ENCODE measurements at places on chromosomes 11 and 22.

DNA sequence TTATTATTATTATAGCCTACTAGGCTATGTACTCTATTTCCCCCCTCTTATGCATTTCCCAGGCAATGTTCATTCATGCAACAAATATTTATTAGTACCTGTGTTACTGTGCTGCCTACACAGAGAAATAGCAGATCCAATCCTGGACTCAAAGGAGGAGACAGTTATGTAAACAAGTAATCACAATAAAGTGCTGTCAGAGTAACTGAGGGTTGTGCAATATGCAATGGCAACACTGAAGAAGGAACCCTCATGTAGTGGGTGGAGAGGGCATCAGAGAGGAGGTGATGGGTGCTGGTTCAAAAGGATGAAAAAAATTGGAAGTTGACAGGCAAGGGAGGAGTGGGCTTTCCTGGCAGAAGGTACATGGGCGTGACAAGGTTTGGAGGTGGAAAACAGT is 886 bp upstream of the P4HA3 start:
- no peak for DNase-seq

- no peak for DNase-seq
Observed at GRCh38 chr11:63623513-63624140, 9.4 kb upstream of the PLAAT3 start.

DNA sequence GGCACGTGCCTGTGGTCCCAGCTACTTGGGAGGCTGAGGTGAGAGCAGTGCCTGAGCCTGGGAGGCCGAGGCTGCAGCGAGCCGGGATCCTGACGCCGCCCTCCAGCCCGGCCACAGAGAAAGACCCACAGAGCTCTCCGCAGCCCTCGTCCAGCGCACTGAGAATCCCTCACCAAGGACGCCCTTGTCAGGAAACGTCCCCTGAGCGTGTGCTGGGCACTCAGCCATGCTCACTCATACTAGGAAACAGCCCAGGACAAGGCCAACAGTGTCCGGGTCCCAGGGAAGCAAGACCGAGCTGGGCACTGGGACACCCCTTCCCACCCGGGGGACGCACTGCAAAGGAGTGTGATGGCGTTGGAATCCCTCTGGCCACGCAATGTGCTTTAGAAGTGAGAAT is 14.5 kb downstream of the DEAF1 start:
- no peak for DNase-seq

- peak; percentile 85 for DNase-seq
Observed at GRCh38 chr11:64777449-64778222, 706 bp downstream of the SF1 start.

- no peak for DNase-seq
Observed at GRCh38 chr11:61571337-61571736, 9.5 kb downstream of the SYT7 start.

DNA sequence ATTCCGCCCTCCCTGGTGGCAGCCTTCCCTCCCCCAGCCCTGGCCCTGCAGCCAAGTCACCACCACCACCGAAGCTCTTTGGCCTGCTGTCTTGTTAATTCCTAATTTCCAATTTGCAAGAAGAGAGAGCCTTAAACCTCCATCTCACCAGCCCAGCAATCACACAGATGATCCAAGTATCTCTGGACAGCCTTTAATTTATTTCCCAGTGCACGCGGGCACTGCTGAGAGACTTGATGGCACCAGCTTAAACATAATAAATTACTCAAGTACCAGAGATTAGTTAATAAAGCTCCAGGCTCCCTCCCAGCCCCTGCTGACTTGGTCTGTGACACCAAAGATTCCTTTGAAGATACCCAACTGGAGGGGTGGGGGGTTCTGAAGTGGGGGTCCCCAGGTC is 494.7 kb downstream of the BUD13 start:
- no peak for DNase-seq

DNA sequence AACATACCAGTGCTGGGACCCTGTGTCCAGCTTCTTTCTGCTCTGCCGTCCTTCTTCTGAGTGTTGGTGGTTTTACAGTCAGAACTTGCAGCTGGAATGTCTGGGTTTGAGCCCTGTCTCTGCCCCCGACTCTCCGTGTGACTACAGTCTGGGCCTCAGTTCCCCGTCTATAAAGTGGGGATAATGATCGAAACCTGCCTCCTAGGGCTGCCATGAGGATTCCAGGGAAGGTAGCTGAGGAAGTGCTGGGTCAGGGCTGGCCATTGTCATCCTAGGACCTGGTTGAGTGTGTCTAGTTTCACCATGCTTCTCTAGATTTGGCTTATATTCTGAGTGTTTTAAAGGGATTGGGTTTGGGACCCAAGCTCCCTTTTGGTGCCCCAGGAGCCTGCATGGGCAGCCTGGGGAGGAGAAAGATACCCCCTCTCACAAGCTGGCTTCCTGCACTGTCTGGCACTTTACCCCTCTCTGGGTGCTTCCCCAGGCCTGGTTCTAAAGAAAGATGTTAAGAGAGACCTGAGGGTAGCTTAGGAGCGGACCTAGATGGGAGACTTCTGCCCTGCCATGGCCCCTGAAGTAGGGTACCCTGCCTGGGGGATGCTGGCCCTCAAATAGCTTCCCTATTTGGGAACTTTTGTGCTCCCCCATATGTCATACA is 49.9 kb downstream of the TSPAN18 start:
- no peak for DNase-seq

GRCh38 chr11:115469361-115469760 is 34.9 kb downstream of the CADM1 start:
- no peak for DNase-seq

- no peak for DNase-seq
Observed at GRCh38 chr22:39422721-39423120, 23.1 kb downstream of the TAB1 start.

GRCh38 chr11:93541884-93542810 is 1.0 kb downstream of the SMCO4 start:
- DNase-seq, result no peak

DNA sequence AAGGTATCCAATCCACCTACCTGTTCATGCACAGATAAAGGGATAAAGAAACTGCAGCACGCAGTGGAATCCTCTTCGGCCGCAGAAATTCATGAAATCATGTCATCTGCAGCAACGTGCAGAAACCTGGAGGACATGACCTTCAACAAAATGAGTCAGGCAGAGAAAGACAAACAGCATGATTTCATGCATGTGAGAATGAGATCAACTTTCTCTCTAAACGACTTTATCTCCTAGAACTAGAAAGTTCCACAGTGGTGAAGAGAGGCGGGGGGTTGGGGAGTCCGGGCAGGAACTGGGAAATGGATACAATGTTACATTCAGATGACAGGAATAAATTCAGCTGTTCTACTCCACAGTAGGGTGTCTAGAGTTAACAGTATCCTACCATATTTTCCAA is 9.9 kb downstream of the RGL4 start:
- no peak for DNase-seq

GRCh38 chr11:64406221-64406946 is 47.4 kb downstream of the RPS6KA4 start:
- DNase-seq, result no peak

GRCh38 chr11:57424137-57424791 is 2.7 kb downstream of the SLC43A3 start:
- DNase-seq, result no peak

DNA sequence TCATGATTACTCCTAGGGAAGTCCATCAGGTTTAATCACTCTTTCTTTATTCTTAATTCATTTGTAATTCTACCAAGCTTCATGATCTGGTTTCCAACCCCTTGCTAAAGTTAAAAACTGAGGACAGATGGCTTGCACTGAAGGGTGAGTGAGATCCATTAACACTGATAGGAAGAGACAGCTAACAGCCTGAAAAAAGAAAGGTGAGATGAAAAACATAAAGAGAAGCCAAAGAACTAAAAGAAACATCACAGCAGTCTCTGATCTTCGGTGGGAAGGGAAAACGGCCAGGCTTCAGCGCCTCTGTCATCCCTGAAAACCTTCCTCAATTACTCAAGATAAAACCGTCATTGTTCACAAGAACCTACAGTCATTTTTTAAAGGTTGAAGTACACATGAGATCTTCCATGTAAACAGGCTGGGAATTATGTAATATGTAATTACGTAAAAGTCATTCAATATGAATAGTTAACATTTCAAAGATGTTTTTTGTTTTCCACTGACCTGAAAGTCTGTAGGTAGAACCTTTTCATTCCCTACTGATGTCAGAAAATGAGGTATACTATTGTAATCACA is 41.3 kb downstream of the VSIG10L2 start:
- no peak for DNase-seq

- no peak for DNase-seq
Observed at GRCh38 chr11:104772806-104773241, 125.4 kb downstream of the CASP12 start.

DNA sequence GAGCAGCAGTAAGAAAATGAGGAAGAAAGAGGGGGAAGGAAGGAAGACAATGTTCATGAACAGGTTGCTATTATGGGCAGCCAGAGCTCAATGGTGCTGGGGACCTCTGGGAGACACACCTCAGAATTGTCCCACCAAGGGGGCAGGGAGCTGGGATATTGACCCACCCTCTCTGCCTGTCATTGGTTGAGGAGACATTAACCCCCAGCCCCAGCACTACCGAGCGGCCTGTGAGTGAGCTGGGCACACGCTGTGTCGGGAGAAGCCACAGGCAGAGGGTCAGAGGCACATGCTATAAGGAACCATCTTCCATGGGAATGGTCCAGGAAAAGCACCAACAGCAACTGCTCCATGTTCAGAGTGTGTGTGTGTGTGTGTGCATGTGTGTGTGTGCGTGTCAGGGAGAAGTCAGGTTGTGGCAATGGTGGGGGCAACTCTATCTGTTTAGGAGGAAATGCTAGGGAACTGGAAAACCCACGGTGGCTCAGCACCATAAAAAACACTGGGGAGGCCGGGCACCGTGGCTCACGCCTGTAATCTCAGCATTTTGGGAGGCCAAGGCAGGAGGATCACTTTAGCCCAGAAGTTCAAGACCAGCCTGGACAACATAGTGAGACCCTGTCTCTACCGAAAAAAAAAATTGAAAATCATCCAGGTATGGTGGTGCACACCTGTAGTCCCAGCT is 49.2 kb downstream of the CD6 start:
- no peak for DNase-seq

GRCh38 chr11:46296528-46297448 is 19.3 kb downstream of the CREB3L1 start:
- no peak for DNase-seq

DNA sequence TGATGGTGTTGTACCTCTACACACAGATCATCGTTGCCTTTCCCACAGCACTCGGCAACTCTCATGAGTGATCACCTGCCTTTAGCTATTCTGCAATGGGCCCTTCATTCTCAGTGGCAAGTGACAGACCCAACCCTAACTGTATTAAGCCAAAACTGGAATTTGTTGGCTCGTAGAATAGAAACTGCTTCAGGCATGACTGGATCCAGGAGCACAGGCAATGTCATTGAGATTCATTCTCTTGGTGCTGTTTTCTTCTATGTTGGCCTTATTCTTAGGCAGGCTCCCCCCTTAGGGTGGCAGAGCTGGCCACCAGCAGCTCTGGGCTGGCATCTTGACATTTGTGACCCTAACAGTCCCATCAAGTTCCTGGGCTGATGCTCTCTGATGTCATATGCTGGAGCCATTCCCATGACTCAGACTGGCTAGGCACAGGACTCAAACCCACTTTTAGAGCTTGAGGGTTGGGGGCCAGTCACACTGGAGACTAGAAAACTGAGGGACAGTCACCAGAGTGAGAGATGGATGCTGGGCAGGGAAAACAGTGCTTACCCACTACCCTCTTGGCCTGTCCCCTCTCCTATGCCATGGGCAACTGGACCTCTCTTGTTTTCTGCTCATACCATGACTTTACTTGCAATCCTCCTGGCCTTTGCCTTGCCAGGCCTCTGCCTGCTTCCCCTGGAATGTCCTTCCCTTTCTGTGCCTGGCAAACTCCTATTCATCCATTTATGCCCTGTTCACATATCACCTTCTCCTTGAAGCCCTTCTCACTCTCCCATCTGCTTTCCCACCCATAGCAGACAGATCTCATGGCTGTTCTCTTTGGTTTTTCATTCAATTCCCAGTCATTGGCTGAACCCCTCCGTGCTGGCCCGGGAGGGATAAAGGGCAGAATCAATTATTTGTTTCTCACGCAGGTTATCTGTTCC is 7.1 kb upstream of the CDC42EP2 start:
- DNase-seq, result no peak

GRCh38 chr22:23104187-23104971 is 34.1 kb downstream of the GNAZ start:
- DNase-seq, result no peak

GRCh38 chr11:129960216-129961214 is 42.1 kb downstream of the PRDM10 start:
- DNase-seq, result no peak

DNA sequence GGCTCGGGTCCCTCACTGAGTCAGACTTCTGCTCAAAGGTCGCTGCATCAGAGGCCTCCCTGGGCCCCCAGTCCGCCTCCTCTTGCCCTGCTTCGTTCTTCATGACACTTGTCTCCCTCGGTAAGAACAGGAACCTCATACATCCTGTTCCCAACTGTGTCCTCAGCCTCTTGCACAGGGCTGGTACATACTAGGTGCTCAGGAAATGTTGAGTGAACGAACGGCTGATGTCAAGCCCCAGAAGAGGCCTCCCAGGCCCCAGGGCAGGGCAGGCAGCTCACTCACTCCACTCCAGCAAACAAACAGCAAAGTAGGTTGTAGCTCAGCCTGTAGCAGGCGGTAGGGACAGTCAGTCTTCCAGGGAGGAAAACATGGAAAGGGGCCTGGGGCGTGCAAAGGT is 17.2 kb downstream of the SYNGR1 start:
- DNase-seq, result no peak

- DNase-seq, result no peak
Observed at GRCh38 chr11:13669544-13670488, 1.3 kb downstream of the FAR1 start.

DNA sequence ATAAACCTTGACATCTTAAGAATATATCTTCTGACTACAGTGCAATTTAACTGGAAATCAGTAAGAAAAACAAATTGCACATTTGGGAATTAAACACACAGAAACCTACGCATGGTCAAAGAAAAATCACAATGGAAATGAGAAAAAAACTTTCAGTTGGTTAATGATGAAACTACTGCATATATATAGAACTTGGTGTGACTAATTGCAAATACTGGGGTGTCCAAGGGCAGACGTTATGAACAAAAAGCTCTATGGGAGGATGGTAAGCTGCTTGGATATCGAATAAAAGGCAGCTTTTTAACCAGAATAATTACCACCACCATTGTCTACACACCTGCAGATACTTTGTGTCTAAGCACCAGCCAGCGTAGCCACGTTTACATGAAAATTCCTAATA is 791 bp downstream of the GDPD4 start:
- DNase-seq, result no peak

DNA sequence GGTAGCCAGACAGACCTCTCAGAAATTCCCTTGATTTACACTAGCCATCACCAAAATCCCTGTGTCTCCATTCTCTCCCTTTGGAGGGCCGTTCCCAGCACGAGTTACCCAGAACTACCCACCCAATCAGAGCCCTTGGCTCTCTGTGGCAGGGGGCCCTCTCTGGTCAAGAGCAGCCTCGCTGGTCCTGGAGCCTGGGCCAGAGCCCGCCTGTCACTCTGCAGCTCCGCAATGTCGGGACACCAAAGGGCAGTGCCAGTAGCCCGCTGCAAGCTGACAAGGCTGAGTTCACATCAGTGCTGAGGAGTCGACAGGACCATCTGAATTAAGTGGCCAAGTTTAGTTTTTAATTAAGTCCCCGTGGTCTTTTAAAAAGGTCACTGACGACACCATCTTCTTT is 241.6 kb downstream of the ST3GAL4 start:
- DNase-seq, result no peak

Measured in NCI-H1930 (cell line).